ENCODE measurements at places on chromosomes 6 and 20.

DNA sequence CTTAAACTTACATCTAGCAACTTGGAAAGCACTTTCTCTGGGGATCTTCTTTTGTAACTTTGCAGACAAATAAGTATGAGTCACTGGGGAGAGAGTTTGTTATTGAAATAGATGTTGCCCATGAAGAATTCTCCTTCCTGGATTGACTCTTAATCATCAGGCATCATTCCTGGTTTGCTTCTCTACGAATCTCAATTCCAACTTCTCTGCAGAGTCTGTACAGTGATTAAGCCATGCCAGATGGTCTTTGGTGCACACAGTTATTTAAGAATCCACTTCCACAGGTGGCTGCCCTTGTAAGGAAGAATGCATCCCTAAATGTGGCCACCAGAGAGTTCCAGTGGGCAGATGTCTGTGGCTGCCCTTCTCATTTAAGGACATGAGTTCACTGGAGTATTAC is 25.7 kb downstream of the MYCT1 start:
- peak; percentile 41 for DNase-seq

DNA sequence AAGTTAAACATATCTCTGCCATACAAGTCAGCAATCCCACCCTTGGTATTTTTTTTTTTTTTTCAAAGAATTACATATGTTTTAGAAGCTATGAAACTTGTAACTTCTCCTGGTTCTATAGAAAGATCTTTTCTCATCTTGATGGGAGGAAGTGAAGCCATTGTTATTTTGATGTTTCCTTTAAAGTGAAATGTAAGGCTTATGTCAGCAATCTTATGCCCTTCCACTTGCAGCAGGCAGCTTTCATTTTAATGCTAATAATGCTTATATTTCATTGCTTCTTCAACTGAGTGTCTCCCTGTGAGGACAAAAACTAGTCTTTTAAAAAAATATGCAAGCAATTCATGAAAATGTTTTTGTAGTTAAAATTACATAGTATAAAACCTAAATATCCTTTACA is 1614.7 kb downstream of the KHDRBS2 start:
- DNase-seq, result no peak

DNA sequence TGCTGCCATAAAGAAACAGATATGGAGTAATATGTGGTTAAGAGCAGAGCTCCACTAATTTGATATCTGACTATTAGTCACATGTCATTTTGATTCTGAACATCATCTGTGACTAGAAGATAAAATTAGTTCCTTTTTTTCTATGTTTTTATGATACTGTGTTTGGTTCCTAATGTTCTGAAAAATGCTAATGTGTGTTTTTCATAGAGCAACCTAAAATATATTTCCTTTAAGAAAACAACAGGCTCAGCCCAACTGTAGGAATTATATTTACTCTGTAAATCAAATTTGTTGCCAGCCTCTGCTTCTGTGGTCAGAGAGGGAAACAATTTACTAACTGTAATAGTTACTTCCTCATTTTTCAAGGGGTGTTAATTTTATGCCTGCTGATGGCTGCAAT is 33.3 kb upstream of the TXLNB start:
- no peak for DNase-seq

GRCh38 chr6:167426651-167427050 is 101.8 kb downstream of the TTLL2 start:
- no peak for DNase-seq

DNA sequence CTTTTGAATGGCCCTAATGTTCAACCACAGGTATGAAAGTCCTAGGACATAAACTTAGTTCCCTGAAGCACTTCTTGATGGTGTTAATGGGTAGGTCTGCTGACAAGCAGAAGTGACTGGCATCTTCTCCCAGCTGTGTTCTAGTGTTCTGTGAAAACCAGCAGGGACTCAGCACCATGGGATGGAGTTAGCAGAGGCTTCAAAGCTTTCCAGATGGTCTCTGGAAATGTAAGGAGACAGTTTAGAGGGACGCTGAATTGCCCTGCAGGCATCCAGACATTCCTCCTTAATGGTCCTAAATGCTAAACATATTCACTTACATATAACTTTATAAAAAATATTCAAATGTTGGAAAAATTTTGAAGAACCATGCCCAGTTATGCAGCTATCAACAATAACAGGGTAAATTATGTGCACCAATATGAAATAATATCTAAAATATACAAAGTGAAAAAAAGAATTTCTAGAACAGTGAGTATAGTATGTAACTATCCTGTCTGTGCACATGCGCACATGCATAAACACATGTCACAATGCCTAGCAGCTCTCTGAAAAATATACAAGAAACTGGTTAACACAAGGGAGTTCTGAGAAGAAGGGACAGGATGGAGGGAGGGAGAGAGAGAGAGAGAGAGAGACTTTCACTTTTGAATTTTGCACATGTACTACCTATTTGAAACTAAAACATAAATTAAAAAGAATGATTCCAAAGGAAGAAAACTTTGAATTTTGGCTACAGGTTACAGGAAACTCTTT is 87.2 kb downstream of the PRDM1 start:
- no peak for DNase-seq

GRCh38 chr20:24948939-24949679 is at the start of gene CST7:
Gene CST7, plus strand, starts transcription at chr20:24949269. Its CDS starts 237 bp downstream, at chr20:24949506.
- DNase-seq, result no peak

- no peak for DNase-seq
These were observed 168.2 kb downstream of the THBS2 start for GRCh38 chr6:169085466-169085865.

GRCh38 chr6:1418471-1419191 is 29.3 kb downstream of the FOXF2 start:
- no peak for DNase-seq

All from RCC 7860 (cell line).